Stimulated activated CD4-positive, alpha-beta T cell treated with anti-CD3 and anti-CD28 coated beads, Interleukin-15, amount 100 ng/mL, for 1 hour (primary cell): ENCODE measurements at places on chromosomes 6 and 20.

DNA sequence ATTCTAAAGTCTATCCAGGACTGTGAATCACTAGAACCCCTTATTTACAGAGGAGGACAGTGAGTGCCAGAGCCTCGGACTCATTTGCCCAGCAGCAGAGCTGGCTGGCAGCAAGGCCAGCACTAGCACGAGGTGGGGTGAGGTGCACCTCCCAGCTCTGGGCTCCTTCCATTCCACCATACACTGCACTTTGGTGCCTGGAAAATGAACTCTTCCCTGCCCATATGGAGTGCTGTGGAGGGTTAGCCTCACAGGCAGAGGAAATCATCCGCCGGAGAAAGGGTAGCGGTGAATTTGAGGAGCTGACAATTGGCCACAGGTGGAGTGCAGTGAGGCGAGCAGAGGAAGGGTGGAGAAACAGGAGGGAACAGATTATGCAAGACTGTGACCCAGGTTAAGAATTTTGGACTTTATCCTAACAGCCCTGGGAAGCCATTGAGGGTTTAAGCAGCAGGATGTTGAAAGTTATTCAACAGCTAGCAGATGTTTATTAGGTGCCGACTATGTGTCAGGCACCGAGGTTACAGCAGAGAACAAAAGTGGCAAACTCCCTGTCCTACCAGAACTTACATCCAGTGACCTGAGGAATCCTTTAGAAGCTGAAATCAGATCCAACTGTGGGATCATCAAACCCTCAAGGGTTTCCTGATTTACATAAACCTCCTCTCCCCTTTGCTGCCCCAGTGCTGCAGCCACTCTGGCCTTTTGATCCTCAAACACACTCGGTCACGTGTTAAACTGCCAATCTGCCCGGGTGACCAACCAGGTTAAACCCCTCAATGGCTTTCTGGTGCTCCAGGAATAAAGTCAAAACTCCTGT, 6.2 kb downstream of the TRIM26 start:
- no peak for DNase-seq

DNA sequence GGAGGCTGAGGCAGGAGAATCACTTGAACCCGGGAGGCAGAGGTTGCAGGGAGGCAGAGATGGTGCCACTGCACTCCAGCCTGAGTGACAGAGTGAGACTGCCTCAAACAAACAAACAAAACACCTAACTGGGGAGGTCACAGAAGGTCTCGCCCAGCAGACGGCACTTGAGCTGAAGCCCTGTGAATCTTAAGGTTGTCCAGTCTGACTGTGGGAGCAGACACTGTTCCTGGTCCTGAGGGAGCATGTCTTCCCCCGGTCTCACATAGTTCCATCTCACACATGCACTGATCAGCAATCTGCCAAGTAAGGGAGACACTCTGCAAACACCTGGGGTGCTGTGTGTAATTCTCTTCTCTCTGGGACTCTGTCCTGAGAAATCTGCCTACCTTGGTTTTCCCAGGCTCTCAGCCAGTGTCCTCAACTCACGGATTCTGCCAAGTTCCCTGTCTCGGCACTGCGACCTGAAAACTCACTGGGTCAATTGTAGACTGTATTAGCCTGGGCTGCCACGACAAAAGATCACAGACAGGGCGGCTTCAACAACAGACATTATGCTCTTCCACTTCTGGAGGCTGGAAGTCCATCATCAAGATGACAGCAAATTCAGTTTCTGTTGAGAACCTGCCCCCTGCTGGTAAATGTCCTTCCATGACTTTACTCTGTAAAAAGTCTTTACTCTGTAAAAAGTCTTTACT, 94.3 kb downstream of the JPH2 start:
- no peak for DNase-seq

DNA sequence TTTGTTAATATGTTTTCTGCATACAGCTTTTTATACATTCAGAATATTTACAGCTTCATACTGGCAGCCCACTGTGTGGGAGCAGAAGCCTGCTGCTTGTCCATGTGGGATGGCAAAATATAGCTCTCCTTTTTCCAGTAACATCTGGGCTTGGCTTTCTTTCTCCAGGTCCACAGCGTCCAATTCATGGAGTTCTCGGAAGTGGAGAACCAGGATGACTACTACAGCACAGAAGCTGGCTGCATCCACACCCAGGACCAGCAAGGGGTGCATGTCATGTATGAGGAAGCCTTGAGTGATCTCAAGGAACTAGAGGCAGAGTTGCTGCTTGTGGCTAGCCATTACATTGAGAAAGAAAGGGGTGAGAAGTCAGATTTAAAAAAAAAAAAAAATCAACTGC, 143.1 kb downstream of the CD164 start:
- no peak for DNase-seq

GRCh38 chr20:16758454-16759180, 10.5 kb downstream of the OTOR start:
- no peak for DNase-seq

GRCh38 chr6:112626468-112627082, 279.4 kb downstream of the RFPL4B start:
- DNase-seq = no peak

- no peak for DNase-seq
Measured at GRCh38 chr6:39369987-39370386, 47.5 kb upstream of the KCNK16 start.

DNA sequence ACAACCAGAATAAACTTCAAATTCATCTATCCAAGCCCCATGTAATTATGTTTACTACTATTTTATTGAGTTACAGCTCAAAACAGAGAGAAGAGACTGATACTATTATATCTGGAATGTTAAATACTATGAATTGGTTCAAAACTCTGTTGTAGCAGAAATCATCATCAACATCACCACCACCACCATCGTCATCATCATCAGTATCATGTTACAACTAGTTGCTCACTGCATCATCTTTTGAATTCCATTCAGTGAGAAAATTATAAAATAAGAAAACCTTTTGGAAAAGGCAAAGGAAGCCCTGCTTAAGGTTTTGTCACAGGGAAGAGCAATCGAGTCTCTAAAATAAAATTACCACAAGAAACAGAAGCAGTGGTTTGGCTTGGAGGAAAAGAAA, 36.2 kb upstream of the THEMIS start:
- no peak for DNase-seq

DNA sequence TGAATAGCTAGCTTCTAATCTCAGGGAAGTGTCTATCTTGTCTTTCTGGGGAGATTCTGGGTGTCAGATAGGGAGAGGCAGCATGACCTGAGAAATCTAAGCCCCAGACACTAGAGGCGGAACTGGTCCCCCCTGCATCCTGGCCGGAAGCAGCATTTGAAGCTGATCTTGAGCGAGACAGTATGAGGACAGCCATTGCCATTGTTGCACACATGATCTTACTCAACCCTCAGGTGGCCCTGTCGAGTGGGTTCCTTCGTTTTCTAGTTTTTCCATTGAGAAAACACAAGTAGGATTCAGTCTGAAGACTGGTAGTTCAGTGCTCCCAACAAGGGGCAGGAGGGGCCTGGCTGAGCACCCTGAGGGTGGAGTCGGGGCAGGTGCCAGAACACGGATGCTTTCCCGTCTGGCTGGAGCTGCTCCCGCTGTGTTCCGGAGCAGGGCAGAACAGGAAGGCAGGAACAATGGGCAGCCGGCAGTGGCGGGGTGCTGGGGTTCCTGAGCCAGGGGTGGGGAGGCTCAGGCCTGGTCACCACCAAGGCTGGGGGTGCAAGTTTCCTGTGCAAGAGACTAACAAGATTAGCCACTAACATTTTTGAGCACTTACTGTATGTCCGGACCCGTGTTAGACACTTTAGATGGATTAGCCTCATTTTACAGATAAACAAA, 7.9 kb upstream of the SDCBP2 start:
- no peak for DNase-seq

DNA sequence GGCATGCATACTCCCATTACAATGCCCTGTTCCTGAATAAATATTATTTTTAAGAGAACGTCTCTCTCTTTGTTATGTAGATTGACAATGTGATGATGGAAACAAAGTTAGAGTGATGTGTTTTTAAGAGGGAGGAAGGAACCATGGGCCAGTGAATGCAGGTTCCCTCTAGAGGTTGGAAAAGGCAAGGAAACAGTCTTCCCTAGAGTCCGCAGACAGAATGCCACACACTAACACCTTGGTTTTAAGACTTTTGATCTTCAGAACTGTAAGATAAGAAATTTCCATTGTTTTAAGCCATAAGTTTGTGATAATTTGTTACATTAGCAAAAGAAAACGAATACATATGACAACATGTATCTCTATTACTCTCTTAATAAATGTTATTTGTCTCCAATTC, 4.7 kb upstream of the CENPW start:
- DNase-seq = no peak

- no peak for DNase-seq
Measured at GRCh38 chr6:87436435-87436834, 28.7 kb downstream of the CFAP206 start.

- DNase-seq = no peak
Measured at GRCh38 chr6:80148220-80148619, 41.7 kb downstream of the BCKDHB start.

- DNase-seq = no peak
Measured at GRCh38 chr6:134739299-134740026, 210.4 kb downstream of the ALDH8A1 start.

DNA sequence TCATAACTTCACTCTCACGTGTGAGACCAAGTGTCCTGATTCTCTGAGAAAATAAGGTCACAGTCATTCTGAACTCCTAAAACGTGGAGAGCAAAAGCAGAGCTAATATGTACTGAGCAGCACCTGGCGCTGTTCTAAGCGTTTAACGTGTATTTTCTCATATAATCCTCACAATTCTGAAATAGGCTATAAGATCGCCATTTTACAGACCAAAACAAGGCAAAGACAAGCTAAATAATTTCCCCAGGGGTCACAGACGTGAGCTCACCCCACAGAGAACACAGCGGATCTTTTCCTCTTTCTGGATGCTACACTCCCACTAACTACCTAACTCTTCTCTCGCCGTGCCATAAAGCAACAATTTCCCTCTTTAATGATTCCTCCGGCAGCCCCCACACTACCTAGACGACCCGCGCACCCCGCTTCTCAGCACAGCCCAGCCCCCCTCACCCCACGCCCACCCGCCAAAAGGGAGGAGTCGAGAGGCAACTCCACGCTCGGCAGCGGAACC, 636 bp downstream of the SUPT3H start:
- no peak for DNase-seq

GRCh38 chr6:7424967-7425807, 35.6 kb downstream of the RIOK1 start:
- DNase-seq = no peak

GRCh38 chr6:168373389-168373788, 53.8 kb upstream of the DACT2 start:
- no peak for DNase-seq

DNA sequence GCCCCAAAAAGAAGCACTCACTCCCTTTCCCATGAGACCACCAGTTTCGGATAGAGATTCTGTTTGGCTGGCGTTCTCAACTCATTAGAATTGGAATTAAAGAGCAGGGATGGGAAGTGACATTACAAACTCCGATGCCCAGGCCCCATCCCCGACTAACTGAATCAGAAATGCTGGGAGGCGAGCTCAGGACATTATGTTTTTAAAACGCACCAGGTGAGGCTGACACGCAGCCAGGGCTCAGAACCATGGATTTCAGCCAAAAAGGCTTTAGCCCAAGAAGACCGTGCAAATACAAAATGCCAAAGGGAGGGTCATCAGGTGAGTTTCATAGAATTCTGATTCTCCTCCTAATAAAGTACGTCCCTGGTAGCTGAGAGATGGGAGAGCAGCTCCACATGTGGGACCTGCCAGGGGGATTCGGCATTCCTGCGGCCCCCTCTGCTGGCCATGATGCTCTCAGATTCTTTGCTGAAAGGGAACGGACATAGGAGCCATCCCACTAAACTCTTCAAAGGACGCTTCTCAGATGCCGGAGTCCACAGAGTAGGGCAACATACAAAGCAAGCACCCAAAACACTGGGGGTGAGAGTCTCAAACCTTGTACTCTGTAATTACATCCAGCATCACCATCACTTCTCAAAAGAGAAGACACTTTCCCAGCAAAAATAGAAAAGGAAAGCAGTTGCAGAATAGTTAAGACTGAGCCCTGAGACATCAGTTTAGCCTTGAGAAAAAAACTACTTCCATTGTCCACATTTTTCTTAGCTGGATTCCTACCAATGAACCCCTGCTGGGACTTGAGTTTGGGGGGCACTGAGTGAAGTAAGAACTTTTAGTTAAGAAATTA, 205.2 kb downstream of the BMP7 start:
- no peak for DNase-seq

- DNase-seq = no peak
Measured at GRCh38 chr6:26607434-26608230, 10.9 kb downstream of the ABT1 start.

DNA sequence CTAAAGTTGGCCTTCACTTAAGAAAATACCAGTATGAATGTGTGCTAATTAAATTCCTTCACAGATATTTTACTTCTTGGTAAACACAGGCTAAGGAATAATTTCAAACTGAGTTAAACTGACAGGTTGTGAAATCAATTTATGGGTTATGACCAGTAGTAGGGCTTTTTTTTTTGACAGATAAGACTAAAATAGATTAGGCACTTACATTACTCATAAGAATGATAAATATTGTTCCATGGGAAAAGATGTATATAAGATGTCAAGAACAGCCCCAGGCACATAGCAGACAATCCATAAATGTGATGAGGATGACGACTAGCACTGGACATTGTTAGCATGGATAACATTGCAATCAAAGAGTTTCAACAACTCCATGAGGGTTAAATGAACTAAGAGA, 22.9 kb downstream of the NT5E start:
- DNase-seq = no peak

- no peak for DNase-seq
Measured at GRCh38 chr20:39596554-39596953, 634.4 kb downstream of the DHX35 start.

DNA sequence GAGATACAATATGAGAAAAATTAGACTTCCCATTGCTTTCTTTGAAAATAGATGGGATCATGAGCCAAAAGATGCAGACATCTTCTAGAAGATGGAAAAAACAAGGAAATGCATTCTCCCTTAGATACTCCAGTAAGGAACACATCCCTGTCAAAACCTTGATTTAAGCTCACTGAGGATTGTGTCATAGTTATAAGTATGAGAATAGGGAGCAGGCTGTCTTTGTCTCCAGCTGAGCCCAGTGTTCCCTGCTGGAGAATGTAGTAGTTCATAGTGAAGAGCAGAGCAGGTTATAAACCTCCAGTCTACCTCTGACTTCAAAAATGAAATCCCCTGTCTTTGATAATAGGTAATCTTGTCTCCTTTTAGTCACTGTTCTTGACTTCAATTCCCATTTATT, 589.9 kb downstream of the PHF3 start:
- DNase-seq = no peak
